ENCODE measurements at places on chromosomes 12 and 14. TPM values are rescaled to one million over a fixed set of nuclear protein-coding genes. Genes with fewer than 3 reads are reported as not detected.

DNA sequence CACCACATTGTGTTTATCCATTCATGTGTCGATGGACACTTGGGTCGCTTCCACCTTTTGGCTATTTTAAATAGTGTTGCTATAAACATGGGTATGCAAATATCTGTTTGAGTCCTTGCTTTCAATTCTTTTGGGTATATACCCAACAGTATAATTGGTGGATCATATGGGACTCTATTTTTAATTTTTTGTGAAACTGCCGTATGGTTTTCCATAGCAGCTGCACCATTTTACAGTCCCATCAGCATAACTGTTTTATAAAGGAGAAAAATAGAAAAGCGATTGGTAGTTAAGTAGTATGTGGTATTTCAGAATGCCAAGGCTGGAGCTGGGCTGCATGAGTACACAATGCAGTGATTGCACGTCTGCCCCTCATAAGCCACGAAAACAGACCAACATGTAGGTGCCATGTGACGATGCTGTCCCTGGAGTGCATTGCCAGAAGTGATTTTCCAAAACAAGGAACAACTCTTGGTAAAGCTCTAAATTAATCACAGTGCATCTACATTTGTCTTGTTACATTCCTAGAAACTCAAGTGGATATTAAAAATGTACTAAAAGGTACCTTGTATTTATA, 83.5 kb downstream of the C12orf75 start:
- H3K4me3 ChIP-seq, result no peak overlapping the region
- no peak overlapping the region for H3K27ac ChIP-seq
- no peak for DNase-seq
- H3K36me3 ChIP-seq, result no peaks in the 10 kb centered on the region

DNA sequence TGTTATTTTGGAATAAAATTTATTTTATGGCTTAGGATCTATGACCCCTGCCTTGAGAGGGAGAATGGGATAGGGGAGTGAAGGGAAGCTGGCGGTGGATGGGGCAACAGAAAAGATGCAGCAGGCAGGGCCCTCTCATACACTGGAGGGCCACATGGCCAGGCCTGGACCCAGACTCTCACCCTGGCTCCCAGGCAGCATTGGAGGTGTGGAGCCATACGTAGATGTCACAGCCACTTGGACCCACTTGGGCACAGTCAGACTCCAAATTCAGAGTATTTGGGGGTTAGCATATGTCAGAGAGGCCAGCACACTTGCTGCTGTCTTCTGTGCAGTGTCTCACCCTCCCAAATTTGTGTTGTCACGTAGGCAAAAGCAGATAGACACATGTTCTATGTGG, 6.5 kb downstream of the NAB2 start:
- no peak for DNase-seq
- H3K27ac ChIP-seq, result peak overlapping the region; percentile 97

DNA sequence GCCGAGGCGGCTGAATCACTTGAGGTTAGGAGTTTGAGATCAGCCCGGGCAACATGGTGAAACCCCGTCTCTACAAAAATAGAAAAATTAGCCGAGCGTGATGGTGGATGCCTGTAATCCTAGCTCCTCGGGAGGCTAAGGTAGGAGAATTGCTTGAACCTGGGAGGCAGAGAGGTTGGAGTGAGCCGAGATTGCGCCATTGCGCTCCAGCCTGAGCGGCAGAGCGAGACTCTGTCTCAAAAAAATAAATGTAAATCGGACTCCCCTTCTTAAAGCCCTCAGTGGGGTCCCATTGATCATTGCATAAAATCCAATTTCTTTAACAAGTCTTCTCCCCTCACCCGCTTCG, 908 bp downstream of the TDP1 start:
- H3K4me1 ChIP-seq, result peaks cover 29% of the 10 kb centered on the region
- H3K27ac ChIP-seq, result peak overlapping the region; percentile 98
- H3K27me3 ChIP-seq, result no peaks in the 10 kb centered on the region
- peak overlapping the region; percentile 97 for H3K4me3 ChIP-seq

DNA sequence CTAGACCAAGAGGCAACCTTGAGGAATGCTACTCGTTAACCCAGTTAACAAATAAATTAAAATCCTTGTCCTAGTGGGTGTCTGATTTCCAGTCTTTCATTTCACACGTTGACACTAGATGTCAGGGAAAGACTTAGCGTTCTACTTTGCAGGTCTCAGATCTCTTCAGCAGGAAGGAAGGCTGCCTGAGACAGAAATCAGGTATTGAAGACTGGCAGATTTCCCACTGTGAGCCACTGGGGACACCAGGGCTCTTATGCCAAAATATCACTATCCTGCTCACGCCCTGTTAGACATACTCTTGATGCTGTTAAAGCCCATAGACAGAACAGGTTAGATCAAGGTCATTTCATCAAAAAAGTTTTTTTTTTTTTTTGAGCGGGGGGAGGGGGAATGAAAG, 33.0 kb downstream of the EMP1 start:
- H3K4me3 ChIP-seq, result no peak overlapping the region
- peaks cover 13% of the 10 kb centered on the region for H3K36me3 ChIP-seq
- no peak for DNase-seq
- no peaks in the 10 kb centered on the region for H3K4me1 ChIP-seq
- H3K27me3 ChIP-seq, result peaks cover 7% of the 10 kb centered on the region

GRCh38 chr12:94151582-94151981, 3.2 kb downstream of the PLXNC1 start:
- no peaks in the 10 kb centered on the region for H3K36me3 ChIP-seq
- no peak for DNase-seq
- peaks cover 79% of the 10 kb centered on the region for H3K27me3 ChIP-seq
- H3K4me3 ChIP-seq, result peak overlapping the region; percentile 88
- peaks cover 17% of the 10 kb centered on the region for H3K4me1 ChIP-seq
- H3K27ac ChIP-seq, result peak overlapping the region; percentile 57

DNA sequence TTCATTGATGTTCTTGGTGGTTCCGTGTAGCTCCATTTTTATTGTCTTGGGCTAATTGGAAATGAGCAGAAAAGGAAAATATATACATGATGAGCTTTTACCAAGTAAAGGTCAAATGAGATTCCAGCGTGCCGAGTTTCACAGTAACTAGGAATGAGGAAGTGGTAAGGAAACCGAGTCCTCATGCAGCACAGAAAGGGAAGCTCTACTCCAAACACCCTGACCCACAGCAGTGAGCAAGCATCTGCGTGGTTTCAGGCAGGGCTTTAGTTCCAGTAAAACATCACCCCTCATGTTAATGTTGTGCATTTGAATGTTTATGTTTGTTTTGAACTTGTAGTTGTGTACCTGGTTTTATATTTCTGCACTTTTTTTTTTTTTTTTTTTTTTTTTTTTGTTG, 208.0 kb downstream of the SLC41A2 start:
- no peaks in the 10 kb centered on the region for H3K36me3 ChIP-seq
- no peak overlapping the region for H3K4me3 ChIP-seq
- peak overlapping the region; percentile 58 for H3K27ac ChIP-seq

DNA sequence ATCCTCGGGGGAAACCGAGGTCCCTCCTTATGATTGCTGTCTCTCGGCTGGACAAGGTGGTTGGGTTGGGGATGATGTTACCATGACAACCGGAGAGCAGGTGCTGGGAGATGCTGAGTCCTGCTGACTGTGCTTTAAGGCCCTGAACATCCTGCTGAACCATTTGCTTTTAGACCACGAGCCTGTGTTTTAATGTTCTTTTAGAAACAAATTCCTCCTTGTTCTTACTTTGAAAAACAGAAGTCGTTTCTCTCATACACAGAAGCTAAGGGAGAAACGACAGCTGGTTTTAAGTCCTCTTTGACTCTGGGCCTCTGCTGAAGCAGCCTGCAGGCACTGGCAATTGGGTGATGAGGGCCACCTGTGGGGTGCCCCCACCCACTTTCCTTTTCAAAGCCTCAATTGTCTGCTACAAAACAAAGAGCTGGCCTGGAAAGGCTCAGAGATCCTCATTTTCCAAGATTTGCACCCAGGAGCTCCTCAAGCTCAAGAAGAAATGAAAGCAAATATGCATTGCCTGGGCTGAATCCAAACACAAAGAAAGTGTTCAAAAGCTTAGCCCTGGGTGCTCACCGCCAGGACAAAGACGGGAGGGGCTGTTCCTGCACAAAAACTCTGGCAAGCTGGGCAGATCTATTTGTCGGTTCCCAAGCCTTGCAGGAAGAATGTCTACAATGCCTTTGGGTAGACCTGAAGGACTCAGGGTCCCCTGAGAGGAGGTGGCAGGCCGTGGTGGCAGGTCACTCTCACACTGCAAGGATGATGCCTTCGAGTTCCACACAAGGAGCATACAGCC, 90.0 kb upstream of the CLMN start:
- peaks cover 22% of the 10 kb centered on the region for H3K27me3 ChIP-seq
- DNase-seq, result no peak
- H3K36me3 ChIP-seq, result no peaks in the 10 kb centered on the region
- H3K4me3 ChIP-seq, result no peak overlapping the region
- H3K4me1 ChIP-seq, result peaks cover 31% of the 10 kb centered on the region

DNA sequence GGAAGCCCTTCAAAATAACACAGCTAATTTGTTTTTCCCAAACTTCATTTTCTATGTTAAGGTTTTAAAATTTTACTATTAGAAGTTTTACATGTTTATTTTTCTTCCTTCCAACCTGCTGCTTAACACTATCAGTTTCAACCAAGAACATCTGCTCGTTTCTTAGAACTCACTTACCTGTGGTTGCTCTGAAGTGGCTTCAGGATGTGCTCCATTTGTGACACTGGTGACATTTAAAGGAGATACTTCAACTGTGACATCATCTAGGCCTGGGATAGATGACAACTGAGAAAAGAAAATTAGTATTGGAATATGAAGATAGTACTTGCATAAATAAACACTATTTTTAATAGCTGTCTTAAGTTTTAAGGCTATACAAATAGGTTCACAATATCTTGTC, 17.9 kb downstream of the WASHC3 start:
- H3K4me1 ChIP-seq, result no peaks in the 10 kb centered on the region
- H3K27me3 ChIP-seq, result no peaks in the 10 kb centered on the region
- H3K27ac ChIP-seq, result no peak overlapping the region
- no peak for DNase-seq
- H3K36me3 ChIP-seq, result peaks cover 3% of the 10 kb centered on the region

GRCh38 chr14:50656776-50657175, 11.3 kb downstream of the SAV1 start:
- H3K4me1 ChIP-seq, result peaks cover 23% of the 10 kb centered on the region
- H3K27me3 ChIP-seq, result no peaks in the 10 kb centered on the region
- H3K27ac ChIP-seq, result no peak overlapping the region
- H3K36me3 ChIP-seq, result peaks cover 30% of the 10 kb centered on the region
- no peak overlapping the region for H3K4me3 ChIP-seq

The B4GALNT3 gene
- total RNA-seq, result 103 TPM

The DIO3 gene
- 4.9 TPM for total RNA-seq

The ATP5MC2 gene
- 312 TPM for total RNA-seq

The SYCP3 gene
- total RNA-seq, result not detected

The PFKM gene
- 119 TPM for total RNA-seq

The CCDC38 gene
- total RNA-seq, result not detected

The FAM181A gene
- total RNA-seq, result not detected

The B4GALNT1 gene
- total RNA-seq, result 5.9 TPM

Measured in type B pancreatic cell (in vitro differentiated cells).